ENCODE measurements at places on chromosomes 1 and 21. TPM values are rescaled to one million over a fixed set of nuclear protein-coding genes. Genes with fewer than 3 reads are reported as not detected.

GSTM3 gene
- polyA plus RNA-seq, result 51.8 TPM

CFHR5 gene
- not detected for polyA plus RNA-seq

HEYL gene
- 11.3 TPM for polyA plus RNA-seq

ARHGAP30 gene
- 10.8 TPM for polyA plus RNA-seq

GPR153 gene
- 12.3 TPM for polyA plus RNA-seq

PLA2G5 gene
- polyA plus RNA-seq, result 45.0 TPM

UBR4 gene
- 80.4 TPM for polyA plus RNA-seq
